Stimulated activated CD4-positive, alpha-beta T cell treated with anti-CD3 and anti-CD28 coated beads, TNF-alpha, amount 100 ng/mL, for 1 hour (primary cell): ENCODE measurements at places on chromosomes 11 and 22.

- peak; percentile 14 for DNase-seq
Observed at GRCh38 chr11:123454060-123454651, 24.1 kb downstream of the GRAMD1B start.

GRCh38 chr11:62444835-62445234 is 26.0 kb downstream of the SCGB1A1 start:
- DNase-seq, result no peak

GRCh38 chr11:1959786-1960185 is 12.7 kb downstream of the MRPL23 start:
- DNase-seq, result no peak

- no peak for DNase-seq
Observed at GRCh38 chr22:31451709-31452571, 37.7 kb downstream of the EIF4ENIF1 start.

DNA sequence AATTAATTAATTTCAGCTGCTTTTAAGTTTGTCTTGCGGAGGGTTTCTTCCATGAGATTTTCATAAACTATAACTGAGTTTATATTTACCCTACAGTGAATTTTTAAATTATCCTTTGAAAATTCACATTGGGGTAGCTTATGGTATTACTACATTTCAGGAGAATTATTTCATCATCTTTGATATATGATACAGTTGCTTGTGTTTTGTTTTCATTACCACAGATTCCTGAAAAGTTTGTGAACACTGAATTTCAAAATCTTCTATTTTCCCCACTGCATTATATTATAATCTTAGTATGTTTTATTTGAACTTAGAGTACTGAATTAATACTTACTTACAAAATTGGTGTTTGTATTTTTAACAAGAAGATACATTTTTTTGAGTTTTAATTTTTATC is 24.4 kb downstream of the METTL15 start:
- DNase-seq, result no peak
